GM12878 (cell line): ENCODE measurements at places on chromosomes 11 and 22. TPM values are rescaled to one million over a fixed set of nuclear protein-coding genes. Genes with fewer than 3 reads are reported as not detected.

DNA sequence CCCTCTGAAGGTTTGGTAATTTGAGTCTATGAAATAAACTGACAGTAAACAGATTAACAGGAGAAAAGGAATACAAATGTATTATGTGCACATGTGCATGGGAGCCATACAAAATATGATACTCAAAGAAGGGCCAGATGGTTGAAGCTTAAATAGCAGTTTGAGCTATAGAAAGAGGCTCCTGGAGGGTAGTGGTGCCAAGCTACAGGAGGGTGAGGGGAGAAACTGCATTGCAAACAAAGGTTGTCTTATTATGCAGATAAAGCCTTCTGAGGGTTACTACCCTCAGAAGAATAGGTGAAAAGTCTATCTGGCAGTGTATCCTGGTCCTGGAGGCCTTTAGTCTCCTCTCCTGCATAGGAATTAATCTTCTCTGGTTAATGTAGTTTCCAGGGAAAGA is 267.3 kb upstream of the MPPED2 start:
- no peaks in the 10 kb centered on the region for H3K36me3 ChIP-seq
- no peaks in the 10 kb centered on the region for H3K4me1 ChIP-seq
- no peak for DNase-seq
- H3K4me3 ChIP-seq, result no peak overlapping the region
- H3K27ac ChIP-seq, result no peak overlapping the region
- no peaks in the 10 kb centered on the region; the same call in 1 of the 2 replicates for H3K27me3 ChIP-seq

The PRPF19 gene
- total RNA-seq, result 165 and 170 TPM in 2 replicates

DNA sequence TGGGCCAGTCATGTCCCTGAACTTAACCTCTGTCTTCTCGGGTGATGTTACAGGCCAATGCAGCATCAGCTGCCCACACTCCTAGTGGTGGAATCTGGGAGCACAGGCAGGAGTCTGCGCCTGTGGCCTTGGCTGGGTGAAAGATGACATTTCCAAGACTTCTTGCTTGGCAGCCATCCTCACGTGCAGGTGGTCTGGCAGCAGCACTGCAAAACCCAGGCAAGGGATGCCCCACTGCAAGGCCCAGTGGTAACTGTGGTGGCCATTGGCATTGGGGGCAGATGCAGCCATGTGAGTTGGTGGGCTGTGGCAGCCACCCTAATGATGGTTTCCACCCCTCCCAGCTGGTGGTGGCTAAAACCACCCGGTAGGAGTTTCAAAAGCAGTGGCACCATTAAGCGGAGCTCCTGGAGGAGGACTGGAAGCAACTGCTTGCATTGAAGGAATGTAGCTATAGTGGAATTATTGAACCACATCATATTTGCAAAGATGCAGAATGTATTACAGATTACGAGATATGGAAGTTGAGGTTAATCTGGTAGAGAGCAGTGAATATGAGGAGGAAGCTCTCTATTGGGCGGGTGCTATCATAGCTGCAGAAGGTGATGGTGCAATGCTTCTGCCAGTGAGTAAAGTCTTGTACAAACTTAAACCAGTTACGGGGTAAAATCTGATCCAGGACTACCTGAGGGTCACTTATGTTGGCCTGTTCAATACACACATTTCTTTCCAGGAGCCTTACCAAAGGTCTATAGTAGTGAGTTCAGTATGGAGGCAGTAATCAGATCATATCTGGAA is 120.7 kb upstream of the TOP3B start:
- no peak for DNase-seq
- no peaks in the 10 kb centered on the region for H3K27me3 ChIP-seq
- no peaks in the 10 kb centered on the region for H3K36me3 ChIP-seq
- no peak overlapping the region for H3K4me3 ChIP-seq
- peaks cover 9% of the 10 kb centered on the region for H3K4me1 ChIP-seq
- no peak overlapping the region for H3K27ac ChIP-seq

DNA sequence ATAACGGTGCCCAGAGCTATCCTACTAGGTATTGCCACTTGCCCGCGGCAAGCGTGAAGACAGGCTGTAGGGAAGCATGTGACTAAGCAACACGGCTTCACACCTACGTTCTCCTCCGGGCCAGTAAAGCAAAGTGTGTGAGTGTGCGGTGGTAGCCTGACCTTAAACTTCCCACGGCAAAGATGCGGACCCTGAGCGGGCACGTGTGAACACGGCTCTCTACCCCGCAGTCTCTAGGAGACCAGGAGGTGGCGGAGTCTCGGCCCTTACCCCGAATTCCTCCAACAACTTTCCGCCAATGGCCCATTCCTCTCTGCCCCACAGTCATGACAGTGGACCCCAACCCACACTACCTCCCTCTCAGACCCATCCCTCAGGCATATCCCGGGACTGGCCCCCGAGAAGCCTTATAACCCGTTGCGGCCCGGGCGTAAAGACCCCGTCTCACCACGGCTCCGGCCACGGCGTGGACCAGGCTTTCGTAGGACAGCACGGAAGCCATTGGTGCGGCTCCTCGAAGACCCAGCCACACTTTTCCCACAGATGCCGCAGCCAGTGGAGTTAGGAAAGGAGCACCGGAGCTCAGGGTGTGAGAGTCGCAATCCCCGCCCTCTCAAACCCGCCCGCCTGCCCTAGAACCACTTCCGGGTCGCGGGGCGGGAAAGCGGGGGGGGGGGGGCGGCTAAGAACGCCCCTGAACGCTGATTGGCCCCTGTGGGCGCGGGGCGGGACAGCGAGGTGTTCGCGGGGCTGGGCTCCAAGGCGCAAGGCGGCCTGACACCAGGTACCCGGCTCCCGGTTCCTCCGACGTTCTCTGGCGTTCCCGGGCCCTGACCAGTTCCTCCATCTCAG is at the start of gene SLC25A17:
TSS of gene SLC25A17 (minus strand) at position 600 of the 852 bp plus-strand sequence. CDS start at position 502, 98 bp downstream.
- no peaks in the 10 kb centered on the region for H3K4me1 ChIP-seq
- H3K27ac ChIP-seq, result peak within 1 kb of the TSS; percentile 84
- no peaks in the 10 kb centered on the region for H3K27me3 ChIP-seq
- H3K4me3 ChIP-seq, result peak within 1 kb of the TSS; percentile 89
- DNase-seq, result peak; percentile 39

DNA sequence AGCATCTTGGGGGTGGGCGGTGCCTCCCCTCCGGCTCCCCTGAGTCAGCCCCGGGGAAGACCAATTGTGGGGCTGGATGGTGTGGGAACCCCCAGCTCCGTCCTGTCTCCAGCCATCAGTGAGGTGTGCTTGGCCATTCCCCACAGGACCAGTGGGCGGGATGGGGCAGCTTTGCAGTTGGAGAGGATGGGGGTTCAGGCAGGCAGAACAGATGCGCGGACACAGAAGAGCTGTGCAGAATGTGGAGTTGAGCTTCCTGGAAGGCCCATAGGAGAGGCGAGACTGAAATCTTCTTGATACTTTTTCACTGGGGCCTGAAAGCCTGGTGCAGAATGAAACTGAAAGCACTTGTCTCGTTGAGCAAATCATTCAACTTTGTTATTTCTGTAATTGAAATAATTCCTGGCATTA is 23.8 kb downstream of the PARVB start:
- H3K27ac ChIP-seq, result peak overlapping the region; percentile 60
- H3K27me3 ChIP-seq, result no peaks in the 10 kb centered on the region
- no peak for DNase-seq
- H3K36me3 ChIP-seq, result peaks cover 12% of the 10 kb centered on the region
- H3K4me3 ChIP-seq, result peak overlapping the region; percentile 40

The C1QTNF5 gene
- total RNA-seq, result not detected in 2 replicates

DNA sequence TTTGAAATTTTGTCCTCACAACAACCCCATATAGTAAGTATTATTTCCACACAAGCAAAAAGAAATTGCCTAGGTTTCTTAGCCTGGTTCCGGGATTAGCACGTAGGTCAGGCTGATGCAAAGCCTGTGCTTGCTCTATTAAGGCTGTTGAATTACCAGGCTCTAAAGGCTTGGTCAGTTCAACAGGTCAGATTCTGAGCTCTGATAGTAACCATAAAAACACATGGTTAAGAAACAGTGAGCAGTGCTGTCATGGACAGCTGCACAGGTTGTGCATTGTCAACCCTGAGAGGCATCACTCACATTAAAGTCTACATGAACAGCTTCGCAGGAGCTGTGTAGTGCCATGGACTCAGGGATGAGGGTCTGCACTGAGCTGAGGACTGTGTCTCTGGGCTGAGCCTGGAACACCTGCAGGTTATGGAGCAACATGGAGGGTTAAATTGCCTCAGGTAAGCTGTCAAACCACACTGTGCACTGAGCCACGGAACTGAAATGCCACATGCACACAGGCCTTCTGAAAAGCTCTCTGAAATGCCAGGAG is 98.0 kb downstream of the PIWIL4 start:
- H3K4me3 ChIP-seq, result no peak overlapping the region
- H3K27me3 ChIP-seq, result peaks cover 2% of the 10 kb centered on the region; the same call in 1 of the 2 replicates
- H3K4me1 ChIP-seq, result no peaks in the 10 kb centered on the region
- no peak overlapping the region for H3K27ac ChIP-seq
- no peak for DNase-seq

The SMTNL1 gene
- not detected in 2 replicates for total RNA-seq

- H3K27ac ChIP-seq, result no peak overlapping the region
- H3K4me3 ChIP-seq, result no peak overlapping the region
- no peaks in the 10 kb centered on the region for H3K4me1 ChIP-seq
- H3K27me3 ChIP-seq, result no peaks in the 10 kb centered on the region
- no peaks in the 10 kb centered on the region for H3K36me3 ChIP-seq
These were observed 78.6 kb downstream of the RTL6 start for GRCh38 chr22:44419429-44419828.

The PKDREJ gene
- not detected in 2 replicates for total RNA-seq

DNA sequence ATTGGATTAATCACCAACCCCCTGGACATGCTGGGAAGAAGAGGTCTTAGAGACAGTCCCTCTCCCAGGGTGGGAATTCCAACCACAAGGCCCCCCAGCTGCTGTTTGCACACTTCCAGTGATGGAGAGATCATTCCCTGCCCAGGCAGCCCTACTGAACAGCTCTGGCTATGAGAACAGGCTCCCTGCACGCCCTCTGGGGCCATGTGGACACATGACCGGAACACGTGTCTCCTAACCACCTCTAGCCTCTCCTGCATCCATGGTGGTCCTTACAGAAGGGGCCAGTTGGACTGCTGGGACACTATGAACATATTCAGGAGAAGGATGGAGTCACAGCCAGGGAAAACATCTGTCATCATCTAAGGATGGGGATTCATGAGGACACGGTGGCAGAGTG is 196.2 kb downstream of the MN1 start:
- H3K27ac ChIP-seq, result no peak overlapping the region
- no peaks in the 10 kb centered on the region for H3K27me3 ChIP-seq
- H3K4me3 ChIP-seq, result no peak overlapping the region
- DNase-seq, result no peak
- no peaks in the 10 kb centered on the region for H3K36me3 ChIP-seq

The INS gene
- total RNA-seq, result not detected in 2 replicates

The NADSYN1 gene
- total RNA-seq, result 83.1 and 90.2 TPM in 2 replicates

- no peaks in the 10 kb centered on the region for H3K27me3 ChIP-seq
- no peak for DNase-seq
- no peak overlapping the region for H3K4me3 ChIP-seq
- no peaks in the 10 kb centered on the region for H3K36me3 ChIP-seq
- H3K27ac ChIP-seq, result no peak overlapping the region
These were observed 23.3 kb downstream of the PIWIL4 start for GRCh38 chr11:94590352-94591041.

- no peaks in the 10 kb centered on the region for H3K4me1 ChIP-seq
- H3K36me3 ChIP-seq, result no peaks in the 10 kb centered on the region
- H3K27me3 ChIP-seq, result no peaks in the 10 kb centered on the region
- no peak overlapping the region for H3K4me3 ChIP-seq
These were observed 6.7 kb downstream of the DDI1 start for GRCh38 chr11:104043142-104043541.

DNA sequence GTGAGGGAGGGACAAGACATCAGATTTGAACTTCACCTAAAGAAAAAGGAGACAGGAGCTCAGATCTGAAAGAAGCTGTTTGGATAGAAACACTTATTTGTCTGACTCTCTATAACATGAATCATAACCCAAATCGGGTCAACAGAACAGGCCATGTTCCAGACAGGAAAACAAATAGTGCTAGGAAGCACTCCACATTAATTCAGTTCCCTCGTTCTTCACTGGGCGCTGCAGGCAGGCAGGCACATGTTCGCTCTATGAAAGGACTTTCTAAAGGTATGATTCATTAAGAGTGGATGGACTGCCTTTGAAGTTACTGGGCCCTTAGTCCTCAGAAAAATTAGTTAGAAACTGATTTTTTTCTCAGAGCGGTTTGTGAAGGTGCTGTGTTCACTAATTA is 137.5 kb upstream of the TRPC6 start:
- H3K4me1 ChIP-seq, result no peaks in the 10 kb centered on the region
- DNase-seq, result no peak
- H3K36me3 ChIP-seq, result no peaks in the 10 kb centered on the region
- H3K4me3 ChIP-seq, result no peak overlapping the region
- H3K27ac ChIP-seq, result no peak overlapping the region

- H3K36me3 ChIP-seq, result no peaks in the 10 kb centered on the region
- no peaks in the 10 kb centered on the region for H3K27me3 ChIP-seq
- DNase-seq, result no peak
- peaks cover 18% of the 10 kb centered on the region for H3K4me1 ChIP-seq
- no peak overlapping the region for H3K4me3 ChIP-seq
These were observed 61.8 kb downstream of the FAM83F start for GRCh38 chr22:40056559-40056958.

The OR8D1 gene
- total RNA-seq, result not detected in 2 replicates

- no peak overlapping the region for H3K27ac ChIP-seq
- no peak for DNase-seq
- peaks cover 14% of the 10 kb centered on the region for H3K4me1 ChIP-seq
- no peaks in the 10 kb centered on the region for H3K36me3 ChIP-seq
- H3K27me3 ChIP-seq, result no peaks in the 10 kb centered on the region
These were observed 175.7 kb downstream of the SWAP70 start for GRCh38 chr11:9839550-9839949.

The NRGN gene
- 2.7 and 3.2 TPM in 2 replicates for total RNA-seq

DNA sequence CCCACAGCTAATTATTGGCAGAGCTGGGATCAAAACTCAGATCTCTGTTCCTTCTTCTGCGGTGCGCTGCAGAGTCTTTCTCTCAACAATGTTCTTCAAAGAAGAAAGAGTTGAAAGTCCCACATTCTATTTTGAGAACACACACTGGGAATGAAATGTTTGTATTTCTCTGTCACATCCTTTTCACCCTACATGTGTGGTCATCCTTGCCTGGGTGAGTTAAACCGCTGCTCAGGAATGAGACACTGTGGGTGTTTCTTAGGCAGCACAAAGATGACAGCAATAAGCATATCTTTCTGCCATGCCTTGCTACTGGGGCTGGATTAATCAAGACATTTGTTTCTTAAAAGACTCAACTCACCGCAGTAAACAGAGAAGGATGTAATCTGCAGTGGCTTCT is 222.6 kb downstream of the LARGE1 start:
- H3K27ac ChIP-seq, result no peak overlapping the region
- peaks cover 11% of the 10 kb centered on the region; the same call in 1 of the 2 replicates for H3K36me3 ChIP-seq
- no peak overlapping the region for H3K4me3 ChIP-seq
- no peaks in the 10 kb centered on the region for H3K27me3 ChIP-seq

DNA sequence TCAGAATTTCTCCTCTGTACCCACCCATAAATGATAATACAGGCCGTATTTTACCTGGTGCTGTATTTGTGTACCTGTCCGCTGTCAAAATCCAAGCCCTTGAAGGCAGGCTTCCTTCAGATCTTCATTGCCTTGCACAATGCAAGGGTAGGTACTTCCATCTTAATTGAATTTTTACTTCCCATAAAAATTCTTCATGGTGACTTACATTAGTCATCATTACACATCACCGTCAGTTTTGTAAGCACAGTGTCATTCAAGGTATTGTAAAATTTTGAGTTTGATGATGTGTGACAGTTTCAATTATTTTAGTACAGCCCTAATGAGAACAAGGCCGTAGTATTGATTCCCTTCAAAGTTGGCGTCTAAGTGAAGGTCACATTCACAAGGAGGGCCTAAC is 770 bp upstream of the TSG101 start:
- DNase-seq, result no peak
- no peaks in the 10 kb centered on the region for H3K36me3 ChIP-seq
- no peaks in the 10 kb centered on the region for H3K27me3 ChIP-seq
- H3K27ac ChIP-seq, result peak overlapping the region; percentile 91
- no peaks in the 10 kb centered on the region; the same call in 1 of the 2 replicates for H3K4me1 ChIP-seq

The TOM1 gene
- 36.4 and 37.9 TPM in 2 replicates for total RNA-seq

- no peak overlapping the region for H3K27ac ChIP-seq
- H3K36me3 ChIP-seq, result no peaks in the 10 kb centered on the region
- H3K27me3 ChIP-seq, result peaks cover 2% of the 10 kb centered on the region
These were observed 4.6 kb downstream of the FGF4 start for GRCh38 chr11:69770540-69770939.

The SBF2 gene
- 0.62 and 0.96 TPM in 2 replicates for total RNA-seq
